NCI-H2227 treated with DMSO at 0.1 percent for 48 hours (cell line): ENCODE measurements at places on chromosomes 12 and 14.

DNA sequence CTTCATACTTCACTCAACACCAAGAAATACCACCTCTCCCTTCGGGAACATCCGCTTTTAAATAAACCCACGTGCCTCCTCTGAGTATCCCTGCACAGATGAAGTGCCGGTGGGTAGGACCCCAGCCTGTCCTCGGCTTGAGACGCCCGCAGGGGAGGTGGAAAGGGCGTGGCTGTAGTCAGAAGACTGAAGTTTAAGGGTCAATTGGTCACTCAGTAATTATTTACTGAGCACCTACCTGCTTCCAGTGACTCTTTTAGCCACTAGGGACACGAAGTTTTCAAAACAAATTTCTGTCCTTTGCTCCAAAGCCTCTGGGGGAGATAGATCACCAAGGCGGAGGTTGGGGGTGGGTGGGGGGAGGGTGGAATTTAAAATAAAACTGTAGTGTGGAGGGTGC is 309.4 kb downstream of the VRK1 start:
- DNase-seq, result no peak

GRCh38 chr12:79351251-79351650 is 339.5 kb downstream of the PAWR start:
- no peak for DNase-seq

GRCh38 chr12:124543052-124543589 is 24.3 kb downstream of the NCOR2 start:
- peak; percentile 89 for DNase-seq

DNA sequence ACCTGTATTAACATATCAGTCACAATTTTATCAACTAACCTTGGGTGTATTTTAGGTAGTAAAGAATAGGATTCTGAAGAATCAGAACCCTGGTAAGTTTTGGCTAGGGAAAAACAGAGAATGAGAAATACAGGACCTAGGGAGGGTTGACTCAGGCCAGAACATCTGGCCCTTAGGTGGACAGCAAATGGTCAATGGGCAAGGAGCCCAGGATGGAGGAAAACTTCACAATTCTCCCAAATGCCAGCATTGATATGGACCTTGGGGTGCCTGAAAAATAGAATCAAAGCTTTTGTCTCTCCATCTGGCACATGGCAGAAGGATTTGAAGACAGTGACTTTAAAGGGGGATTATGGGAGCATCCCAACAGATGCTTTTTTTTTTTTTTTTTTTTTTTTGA is 32.7 kb upstream of the PRPF39 start:
- no peak for DNase-seq

DNA sequence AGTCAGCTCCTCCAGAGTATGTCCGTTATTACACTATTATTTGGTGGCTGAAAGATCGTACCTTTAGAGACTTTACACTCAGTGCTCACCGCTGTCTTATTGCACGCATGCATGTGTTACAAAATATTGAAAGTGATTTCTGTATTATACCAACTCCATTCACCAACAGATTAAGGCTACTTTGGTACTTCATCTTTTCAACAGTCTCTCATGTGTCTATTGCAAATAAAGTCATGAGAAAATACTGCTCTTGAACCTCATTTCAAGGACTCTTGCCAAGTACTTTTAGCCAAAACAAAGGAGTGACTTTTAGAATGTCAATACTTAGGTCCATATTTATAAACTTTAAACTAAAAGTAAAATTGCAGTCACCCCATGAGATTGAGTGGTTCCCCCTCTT is 503.6 kb downstream of the TMEM121 start:
- DNase-seq, result no peak

GRCh38 chr12:14782756-14783155 is 20.5 kb downstream of the WBP11 start:
- DNase-seq, result no peak

DNA sequence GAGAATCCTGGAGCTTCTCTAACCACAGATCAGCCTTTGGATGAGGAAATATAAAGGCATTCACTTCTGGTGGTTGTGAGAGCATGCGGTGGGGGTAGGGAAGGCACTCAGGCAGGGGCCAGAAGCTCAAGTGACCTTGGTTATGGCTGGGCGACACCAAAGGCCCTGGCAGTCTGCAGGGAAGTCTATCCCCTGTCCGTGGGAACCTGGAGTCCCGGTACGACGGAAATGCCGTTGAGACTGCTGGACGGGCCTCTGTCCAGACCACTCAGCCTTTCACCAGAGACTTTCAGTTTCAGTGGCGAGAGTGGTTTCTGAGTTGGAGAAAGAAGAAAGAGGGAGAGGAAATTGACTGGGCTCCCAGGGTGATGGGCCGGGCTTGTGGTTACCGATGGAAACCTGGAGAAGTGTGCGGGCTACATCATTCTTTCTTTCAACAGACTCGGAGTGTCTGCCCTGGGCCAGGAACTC is 20.9 kb downstream of the ISCA2 start:
- no peak for DNase-seq

GRCh38 chr12:69988481-69989321 is 163.7 kb downstream of the MYRFL start:
- no peak for DNase-seq

DNA sequence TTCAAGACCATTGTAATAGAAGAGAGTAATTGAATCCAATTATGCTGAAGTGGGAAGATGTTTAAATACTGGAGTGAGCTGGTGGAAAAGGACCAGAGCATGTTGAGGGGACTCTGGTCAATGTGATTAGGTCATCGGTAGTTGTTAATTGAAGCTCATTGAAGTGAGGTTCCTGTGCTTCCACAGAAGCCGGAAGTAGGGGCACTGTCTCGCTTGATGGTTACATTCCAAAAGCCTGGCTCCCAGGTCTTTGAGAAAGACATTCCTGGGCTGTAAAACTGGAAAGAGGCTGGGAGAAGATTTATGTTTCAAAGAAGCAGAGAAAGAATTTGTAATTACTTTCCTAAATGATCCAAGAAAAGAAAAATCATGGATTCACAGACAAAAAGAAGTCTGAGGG is 12.3 kb upstream of the CLECL1 start:
- DNase-seq, result no peak

DNA sequence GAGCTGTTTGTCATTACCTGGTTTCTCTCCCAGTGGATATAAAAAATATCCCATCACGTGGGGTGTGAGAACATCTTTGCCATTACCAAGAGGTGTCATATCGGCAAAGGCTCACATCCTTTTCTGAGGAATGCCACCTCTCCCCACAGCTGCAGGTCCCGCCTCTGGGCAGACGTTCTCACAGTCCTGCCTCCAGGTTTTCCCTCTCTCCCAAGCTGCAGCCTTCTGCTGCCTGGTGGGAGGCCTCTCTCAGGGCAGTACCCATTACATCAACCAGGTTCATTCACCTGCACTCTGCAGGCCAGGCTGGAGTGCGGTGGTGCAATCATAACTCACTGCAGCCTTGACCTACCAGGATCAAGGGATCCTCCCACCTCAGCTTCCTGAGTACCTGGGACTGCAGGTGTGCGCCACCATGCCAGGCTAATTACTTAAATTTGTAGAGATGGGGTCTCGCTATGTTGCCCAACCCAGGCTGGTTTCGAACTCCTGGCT is 15.0 kb upstream of the TMEM119 start:
- no peak for DNase-seq

DNA sequence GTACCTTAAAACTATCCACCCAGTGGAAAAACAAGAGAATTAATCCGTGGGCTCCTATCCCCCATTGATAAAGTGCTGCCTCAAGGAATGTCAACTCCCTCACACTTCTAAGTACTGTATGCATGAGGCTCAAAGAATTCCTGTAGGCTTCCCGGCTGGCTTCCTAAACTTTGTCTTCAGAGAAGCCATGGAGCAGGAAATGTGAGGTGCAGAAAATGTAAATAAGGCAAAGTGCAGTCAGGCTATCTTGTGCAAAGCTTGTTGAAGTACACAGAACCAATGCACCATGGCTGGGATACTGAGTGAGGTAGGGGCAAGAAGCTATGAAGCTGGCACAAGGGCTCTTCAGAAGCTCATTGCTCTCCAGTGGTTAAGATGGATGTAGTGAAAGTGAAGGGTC is 611.0 kb downstream of the FSCB start:
- DNase-seq, result no peak

DNA sequence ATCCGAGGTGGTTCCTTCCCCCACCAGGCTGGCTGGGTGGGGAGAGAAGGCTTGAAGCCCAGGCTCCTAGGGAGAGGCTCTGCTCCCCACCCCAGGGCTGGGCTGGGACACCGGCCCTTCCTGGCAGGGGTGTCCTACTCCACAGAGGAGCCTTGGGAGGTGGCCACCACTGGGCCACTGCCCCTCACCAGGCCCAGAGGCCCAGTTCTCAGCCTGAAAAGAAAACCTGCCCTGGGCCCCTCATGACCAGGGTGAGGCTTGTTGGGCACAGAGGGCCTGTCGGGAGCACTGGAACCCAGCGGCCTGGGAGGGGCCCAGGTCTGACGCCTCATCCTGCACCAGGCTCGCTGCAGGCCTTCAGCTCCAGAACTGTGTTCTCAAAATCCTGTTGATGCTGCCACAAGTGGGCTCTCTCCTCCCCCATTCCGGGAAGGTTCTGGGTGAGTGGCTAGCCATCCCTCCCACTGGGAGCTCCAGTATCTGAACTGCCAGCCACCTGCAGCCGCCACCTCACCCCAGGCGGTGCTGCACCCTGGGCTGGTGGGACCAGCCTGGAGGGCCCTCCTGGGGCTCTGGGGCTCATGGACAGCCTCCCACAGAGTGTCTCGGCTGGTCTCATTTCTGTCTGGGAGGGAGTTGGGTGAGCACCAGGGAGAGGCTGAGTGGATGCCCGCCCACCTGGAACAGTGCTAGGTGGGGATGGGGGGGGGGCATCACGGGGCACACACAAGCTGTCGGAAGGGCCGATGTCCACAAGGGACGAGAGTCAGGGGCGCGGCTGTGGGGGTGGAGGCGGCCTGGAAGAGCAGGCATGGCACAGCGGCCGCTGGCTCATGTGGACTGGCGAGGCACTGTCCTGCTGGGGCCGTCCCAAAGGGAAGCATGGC is 11.8 kb downstream of the BAG5 start:
- no peak for DNase-seq

- DNase-seq, result no peak
Measured at GRCh38 chr14:96725232-96725631, 72.0 kb upstream of the VRK1 start.

- DNase-seq, result peak; percentile 89
Measured at GRCh38 chr14:32896979-32897697, 41.5 kb upstream of the NPAS3 start.

- DNase-seq, result no peak
Measured at GRCh38 chr12:24950231-24950834, 1.4 kb upstream of the BCAT1 start.

DNA sequence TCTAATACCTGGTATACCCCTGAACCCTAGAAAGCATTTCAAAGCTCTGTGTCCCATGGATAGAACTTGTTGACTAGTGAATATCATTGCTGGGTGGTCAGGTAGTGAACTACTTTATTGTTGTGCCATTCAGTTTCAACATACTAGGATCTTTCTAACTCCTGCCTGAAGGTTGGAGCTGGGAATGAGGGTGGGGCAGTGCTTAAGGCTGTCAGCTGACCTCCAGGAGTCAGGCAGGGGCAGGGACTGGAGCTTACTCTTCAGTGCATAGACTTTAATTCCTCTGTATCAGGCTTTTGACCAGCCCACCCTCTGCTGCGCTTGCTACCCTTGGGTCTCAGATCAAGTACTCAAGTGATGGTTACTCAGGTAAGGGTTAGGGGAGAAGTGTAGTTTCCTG is 102.6 kb upstream of the RFX4 start:
- no peak for DNase-seq

GRCh38 chr14:50943261-50943942 is 881 bp downstream of the PYGL start:
- DNase-seq, result peak; percentile 29

GRCh38 chr12:121522971-121523370 is 57.9 kb downstream of the KDM2B start:
- DNase-seq, result no peak

DNA sequence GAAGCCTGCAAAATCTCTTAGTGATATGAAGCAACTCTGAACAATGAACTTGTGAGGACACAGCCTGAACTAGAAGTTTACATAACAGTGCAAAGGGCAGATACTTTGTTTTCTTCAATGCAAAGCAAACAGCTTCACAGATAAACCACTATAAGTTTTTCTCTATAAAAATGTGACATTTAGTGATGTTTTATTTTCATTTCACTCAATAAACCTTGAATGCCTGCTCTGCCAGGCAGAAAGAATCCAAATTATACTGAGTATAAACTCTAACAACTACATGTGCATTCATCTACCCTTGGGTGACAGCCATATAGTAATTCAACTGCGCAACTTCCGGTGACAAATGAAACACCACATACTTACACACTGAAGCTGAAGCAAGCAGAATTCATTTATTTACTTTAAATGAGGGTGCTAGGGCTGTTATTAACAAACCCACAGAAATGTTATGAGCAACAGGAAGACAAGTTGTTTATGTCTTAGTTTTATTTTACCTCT is 10.3 kb downstream of the DCP1B start:
- DNase-seq, result no peak

- DNase-seq, result no peak
Measured at GRCh38 chr12:30088259-30088995, 304.7 kb upstream of the TMTC1 start.

- no peak for DNase-seq
Measured at GRCh38 chr14:61528591-61529021, 166.7 kb upstream of the HIF1A start.

DNA sequence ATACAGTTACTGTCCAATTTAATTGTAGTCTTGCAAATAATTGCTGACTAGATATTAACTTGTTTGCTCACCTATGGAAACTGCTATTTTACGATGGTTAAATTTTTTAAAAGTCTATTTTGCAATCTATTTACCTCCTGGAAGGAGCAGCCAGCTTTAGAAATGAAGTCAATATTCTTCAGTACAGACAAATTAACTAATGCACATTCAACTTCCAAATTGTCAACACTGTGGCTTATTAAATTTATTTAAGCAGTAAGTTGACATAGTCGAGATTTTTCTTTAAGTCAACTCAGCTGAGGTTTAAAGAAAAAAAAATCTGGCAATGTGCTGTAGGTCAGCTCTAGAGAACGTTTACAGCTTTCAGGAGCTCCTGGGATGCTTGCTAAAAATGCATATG is 221.2 kb downstream of the SSPN start:
- no peak for DNase-seq

DNA sequence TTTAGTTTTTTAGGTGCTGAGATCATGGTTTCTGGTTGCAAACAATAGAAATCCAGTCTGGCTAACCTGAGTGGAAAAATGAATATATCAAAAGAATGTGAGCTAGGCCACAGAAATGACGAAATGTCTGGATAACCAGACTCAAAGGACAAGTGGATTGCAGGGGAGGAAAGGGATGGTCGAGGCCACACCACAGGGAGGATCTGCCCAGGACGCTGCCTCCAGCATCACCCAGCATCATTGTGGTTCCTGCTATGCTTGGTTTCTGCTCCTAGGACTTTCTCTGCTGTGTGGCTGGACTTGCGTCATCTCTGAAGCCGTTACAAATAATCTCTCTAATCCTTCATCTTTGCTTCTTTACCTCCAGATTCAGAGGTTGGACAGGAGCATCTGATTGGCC is 80.4 kb downstream of the TTC8 start:
- no peak for DNase-seq
